ENCODE measurements at places on chromosomes 6 and 20.

- DNase-seq, result no peak
Measured at GRCh38 chr20:64116541-64117431, 9.4 kb upstream of the NPBWR2 start.

GRCh38 chr6:3725145-3726047 is 26.1 kb downstream of the PXDC1 start:
- DNase-seq, result no peak

- no peak for DNase-seq
Measured at GRCh38 chr6:50990750-50991446, 172.2 kb downstream of the TFAP2B start.

DNA sequence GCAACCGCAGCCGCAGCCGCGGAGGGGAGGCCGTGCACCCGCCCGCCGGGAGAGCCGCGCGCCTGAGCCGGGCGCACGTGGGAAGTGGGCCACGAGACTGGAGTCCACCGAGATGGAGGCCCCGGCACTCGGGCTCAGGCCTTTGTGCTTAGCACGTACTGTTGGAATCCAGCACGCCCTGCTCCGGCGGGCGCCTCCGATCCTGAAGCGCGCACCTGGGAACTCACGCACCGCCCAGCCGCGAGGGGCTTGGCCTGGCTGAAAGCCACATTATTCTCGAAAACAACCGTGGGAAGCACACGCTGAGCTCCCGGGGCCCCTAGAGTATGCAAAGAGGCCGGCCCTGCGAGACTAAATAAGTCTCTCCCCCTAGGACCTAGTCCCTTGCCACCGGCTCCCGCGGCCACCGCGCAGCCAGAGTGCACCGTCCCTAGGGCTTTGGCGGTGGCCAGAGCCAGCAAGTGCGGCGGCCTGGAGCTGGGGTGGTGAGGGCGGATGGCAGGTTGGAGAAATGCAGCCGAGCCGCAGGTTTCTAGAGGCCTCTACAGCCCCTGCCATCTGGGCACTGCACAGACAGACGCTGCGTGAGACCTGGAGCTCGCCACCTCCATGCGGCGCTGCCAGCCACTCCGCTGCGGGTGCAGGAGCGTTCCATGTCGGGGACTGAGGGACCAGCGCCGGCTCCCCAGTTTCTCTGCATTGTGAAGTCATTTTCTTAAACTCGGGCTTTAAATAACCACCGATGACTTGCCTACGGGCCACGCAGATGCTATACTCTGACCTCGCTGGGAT is 42.0 kb upstream of the LY86 start:
- no peak for DNase-seq

DNA sequence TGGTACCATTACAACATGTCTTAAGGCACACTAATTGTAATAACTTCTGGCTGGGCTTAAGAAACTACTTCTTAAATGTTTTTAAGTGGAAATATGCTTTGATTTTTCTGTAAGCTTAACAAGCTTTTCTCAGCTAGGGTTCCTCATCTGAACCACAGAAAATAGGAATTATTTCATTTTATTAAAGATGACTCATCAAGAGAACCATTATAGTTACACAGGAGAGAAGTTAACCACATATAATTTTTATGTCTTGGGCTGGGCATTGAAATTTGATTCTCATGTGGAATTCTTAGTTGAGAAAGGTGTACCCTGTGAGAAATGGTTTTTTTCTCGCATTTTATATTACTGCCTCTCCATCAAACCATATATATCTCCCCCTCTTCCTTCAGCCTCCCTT is 75.1 kb downstream of the QKI start:
- DNase-seq, result no peak

- no peak for DNase-seq
Measured at GRCh38 chr6:115078555-115078954, 735.7 kb upstream of the HS3ST5 start.

DNA sequence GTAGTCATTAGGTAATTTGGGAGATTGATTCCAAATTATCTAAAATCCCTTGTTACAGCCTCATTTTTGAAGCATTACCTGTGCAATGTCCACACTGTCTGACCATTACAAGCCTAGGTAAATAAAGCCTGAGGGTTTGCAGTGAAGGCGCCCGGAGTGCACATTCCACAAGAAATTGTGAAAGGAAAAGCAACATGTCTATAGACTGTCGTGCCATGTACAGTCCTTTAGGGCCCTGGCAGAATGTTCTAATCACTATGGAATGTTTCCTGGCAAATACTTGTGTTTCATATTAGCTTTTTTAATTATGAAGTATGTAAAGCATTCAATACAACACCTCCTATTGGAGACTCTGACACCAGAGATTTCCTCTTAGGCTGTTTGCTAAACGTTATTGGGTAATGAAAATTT is 28.9 kb downstream of the PREP start:
- no peak for DNase-seq

DNA sequence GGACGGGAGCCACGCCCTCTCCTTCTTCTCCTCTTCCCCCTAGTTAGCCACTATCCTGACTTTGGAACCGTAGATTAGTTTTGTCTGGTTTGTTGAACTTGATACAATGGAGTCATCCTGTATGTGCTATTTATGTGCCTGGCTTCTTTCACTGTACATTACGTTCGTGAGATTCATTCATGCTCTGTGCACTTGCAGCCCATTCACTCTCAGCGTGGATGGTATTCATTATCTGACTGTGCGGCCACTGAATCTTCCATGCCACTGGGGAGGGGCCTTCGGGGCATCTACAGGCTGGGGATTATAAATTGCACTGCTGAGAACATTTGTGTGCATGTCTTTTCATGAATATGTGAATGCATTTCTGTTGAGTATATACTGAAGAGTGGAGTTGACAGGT is 262.5 kb downstream of the CDH26 start:
- no peak for DNase-seq

- DNase-seq, result no peak
Measured at GRCh38 chr20:9202420-9203080, 133.7 kb downstream of the PLCB4 start.

DNA sequence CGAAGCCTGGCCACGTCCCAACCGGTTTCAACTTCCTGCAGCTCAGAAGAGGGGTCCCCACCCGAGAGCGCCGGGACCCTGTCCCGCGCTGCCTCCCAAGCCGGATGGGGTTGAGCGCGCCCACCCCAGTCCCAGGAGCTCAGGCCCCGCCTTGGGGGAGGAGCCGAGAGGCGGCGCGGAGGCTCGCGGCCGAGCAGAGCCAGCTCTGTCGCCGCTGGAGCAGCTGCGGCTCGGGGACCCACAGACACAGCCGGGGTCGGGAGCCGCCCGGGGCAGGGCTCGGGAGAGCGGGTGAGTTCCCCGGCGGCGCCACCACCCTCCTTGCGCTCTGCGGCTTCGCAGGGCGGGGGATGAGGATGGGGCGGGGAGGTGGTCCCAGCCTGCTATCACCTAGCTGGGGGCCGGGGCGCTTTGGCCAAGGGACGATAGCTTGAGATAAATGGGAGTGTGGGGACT is at the start of gene PPP1R16B:
PPP1R16B (plus strand) TSS at position 196 of the 456 bp plus-strand sequence. CDS start 30,229 bp downstream, outside the sequence.
- DNase-seq, result no peak

GRCh38 chr6:151436300-151436699 is 15.6 kb downstream of the RMND1 start:
- DNase-seq, result no peak

GRCh38 chr6:25685251-25685650 is 33.2 kb downstream of the SCGN start:
- no peak for DNase-seq

DNA sequence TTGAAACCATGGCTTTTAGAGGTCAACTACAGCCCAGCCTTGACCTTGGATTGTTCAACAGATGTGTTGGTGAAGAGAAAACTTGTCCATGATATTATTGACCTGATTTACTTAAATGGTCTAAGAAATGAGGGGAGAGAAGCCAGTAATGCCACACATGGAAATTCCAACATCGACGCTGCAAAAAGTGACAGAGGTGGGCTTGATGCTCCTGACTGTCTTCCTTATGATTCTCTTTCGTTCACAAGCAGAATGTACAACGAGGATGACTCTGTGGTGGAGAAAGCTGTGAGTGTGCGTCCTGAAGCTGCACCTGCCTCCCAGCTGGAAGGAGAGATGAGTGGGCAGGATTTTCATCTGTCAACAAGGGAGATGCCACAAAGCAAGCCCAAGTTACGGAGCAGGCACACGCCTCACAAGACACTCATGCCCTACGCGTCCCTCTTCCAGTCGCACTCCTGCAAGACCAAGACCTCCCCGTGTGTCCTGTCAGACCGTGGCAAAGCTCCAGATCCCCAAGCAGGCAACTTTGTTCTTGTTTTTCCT is 16.2 kb downstream of the TTLL2 start:
- DNase-seq, result no peak

GRCh38 chr6:147733686-147734085 is 225.2 kb downstream of the SAMD5 start:
- DNase-seq, result no peak

DNA sequence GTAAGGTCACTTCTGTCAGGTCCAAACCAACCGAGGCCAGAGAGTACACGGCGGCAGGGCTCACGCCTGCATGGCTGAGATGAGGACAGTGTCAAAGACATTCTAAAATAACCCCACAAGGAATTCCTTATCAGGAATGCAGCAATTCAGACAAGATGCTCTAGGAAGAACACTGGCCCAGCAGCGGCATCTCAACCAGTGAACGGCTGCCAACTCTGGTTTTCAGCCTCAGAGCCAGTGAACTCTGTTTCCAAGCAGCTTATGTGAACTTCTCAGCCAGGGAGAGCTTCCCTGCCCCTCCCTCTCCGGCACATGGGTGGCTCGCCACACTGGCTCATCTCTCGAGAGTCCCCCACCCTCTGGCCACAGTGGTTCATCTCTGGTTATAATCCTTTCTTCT is 36.9 kb downstream of the KCNQ2 start:
- no peak for DNase-seq

GRCh38 chr6:128417698-128418097 is 102.7 kb downstream of the PTPRK start:
- no peak for DNase-seq

GRCh38 chr20:52829111-52829510 is 143.0 kb upstream of the TSHZ2 start:
- DNase-seq, result no peak

DNA sequence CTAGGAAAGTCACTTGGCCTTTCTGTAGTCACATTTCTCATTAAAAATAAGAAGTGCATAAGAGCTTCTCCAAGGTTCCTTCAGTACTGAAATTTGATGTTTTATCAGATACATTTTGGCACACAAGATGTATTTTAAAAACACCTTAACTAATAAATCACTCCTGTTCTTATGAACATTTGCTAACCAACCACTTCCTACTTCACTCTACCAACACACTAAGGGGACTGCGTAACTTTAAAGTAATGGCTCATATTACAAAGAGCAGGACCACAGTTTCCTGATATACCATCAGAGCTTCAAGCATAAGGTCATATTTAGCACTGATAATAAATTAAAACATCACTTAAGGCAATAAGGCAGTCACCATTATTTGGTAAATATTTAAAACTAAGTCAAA is 104.4 kb downstream of the RALGAPA2 start:
- no peak for DNase-seq

GRCh38 chr6:125224231-125224861 is 70.8 kb downstream of the TPD52L1 start:
- DNase-seq, result no peak

- no peak for DNase-seq
Measured at GRCh38 chr20:6699921-6700562, 67.4 kb upstream of the BMP2 start.

DNA sequence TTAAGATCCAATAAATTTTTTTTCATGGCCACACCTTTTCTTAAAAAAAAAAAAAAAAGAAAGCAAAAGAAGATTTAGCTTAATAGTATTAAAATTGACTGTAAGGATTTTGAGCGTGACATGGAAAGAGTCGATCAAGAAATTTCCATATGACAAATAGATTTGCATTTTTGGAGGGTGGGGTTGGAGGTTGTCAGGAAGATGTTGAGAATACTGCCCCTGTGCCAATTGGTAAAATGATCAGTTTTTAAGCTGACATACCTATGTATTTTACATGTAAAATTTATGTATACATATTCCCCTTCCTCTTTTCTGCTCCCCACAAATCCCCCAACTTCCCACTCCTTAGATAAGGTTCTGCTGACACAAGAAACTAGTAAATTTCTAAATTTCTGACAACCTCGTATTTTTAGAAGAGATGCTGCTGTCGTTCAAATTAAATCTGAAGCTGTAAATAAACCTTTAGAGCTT is 520.9 kb downstream of the CD83 start:
- no peak for DNase-seq

DNA sequence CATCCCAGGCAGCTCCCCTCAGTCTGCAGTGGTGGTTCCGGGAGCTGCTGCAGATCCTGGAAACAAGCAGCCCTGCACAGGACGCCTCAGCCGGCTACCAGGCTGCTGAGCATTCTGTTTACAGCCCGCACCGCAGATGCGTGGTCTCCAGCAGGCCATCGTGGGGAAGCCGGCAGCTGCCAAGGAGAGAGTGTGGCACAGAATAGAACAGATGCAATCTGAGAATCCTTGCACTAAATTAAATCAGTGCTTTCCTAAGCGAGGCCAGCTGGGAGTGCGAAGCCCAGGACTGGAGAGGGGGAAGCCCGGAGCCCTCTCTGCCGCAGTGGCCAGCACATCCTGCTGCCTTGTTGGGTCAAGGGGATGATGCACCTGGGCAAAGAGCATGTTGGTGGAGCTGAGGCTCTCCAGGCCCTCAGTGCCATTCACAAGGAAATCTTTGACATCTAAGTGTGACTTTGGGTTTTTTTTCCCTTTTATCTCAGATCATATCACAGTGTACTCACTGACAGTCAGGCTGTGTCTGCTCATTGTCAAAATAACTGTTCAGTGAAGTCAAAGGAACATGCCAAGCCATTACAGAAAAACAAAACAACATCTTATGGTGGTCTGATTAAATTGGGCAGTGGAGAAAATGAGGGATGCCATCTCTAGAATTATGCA is 118.1 kb downstream of the SYNDIG1 start:
- peak; percentile 47 for DNase-seq

DNA sequence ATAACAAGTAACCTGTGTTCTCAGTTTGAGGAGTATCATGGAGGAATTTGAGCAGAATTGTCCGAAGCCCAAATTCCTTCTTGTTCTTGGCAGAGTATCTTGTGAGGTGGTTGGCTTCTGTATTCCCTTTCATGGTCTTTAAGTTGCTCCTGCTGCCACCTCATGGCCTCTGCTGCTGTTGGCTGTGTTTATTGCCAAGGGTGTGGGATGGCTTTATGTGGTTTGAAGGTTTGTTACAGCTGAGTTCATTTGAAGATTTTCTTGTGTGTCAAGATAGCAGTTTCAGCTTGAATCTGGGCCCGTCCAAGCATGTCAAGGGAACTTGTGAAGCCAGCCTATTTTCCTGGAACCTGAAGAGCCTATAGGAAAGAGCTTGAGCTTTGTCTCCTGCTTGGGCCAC is 20.2 kb upstream of the TTK start:
- no peak for DNase-seq

GRCh38 chr6:97186416-97186999 is 96.5 kb downstream of the MMS22L start:
- DNase-seq, result no peak

Measured in coronary artery (tissue), 2 donors.